ENCODE measurements at places on chromosomes 5 and 9.

DNA sequence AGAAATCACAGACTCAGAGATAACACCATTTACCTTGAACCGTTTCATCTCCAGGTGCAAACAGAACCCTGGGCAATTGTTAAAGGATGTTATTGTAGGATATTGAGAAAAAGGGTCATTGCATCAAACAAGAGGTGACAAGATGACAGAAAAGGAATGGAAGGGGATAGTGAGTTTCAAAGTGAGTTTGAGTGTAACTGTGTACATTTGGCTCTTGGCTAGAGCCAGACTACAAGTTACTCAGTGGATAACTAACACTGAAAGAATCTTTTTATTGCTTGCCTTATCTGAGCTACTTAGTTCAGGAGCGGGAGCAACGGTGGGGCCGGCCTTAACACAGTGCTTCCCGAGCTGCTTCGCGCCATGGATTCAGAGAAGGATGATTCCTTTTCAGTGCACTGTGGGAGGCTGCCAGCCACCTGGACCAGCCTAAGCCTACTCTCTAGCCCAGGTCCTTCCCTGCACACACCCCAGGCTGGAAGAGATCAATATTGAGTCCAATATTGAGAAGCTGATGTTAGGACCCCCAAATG lies 193.4 kb downstream of the ATPSCKMT start:
- DNase-seq, result no peak

DNA sequence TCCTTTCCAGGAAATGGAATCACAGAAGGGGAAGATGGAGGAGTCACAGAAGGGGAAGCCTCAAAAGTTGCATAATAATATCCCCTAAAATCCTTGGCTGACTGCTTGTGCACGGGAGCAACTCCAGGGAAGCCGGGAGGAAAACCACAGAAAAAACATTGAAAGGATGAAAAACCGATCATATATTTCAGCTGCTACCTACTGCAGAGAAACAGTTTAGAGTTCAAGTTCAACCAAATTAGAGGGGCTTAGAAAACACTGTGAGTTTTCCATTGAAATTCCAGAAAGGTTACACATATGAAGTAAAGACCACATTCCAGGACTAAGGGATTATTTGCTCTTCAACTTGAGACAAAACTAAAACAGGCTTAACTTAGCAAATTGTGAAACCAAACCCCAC lies 37.6 kb upstream of the MTAP start:
- DNase-seq, result no peak

GRCh38 chr9:70010015-70010414 lies 33.6 kb upstream of the MAMDC2 start:
- no peak for DNase-seq

GRCh38 chr9:137217276-137218211 lies 4.5 kb downstream of the RNF208 start:
- no peak for DNase-seq

DNA sequence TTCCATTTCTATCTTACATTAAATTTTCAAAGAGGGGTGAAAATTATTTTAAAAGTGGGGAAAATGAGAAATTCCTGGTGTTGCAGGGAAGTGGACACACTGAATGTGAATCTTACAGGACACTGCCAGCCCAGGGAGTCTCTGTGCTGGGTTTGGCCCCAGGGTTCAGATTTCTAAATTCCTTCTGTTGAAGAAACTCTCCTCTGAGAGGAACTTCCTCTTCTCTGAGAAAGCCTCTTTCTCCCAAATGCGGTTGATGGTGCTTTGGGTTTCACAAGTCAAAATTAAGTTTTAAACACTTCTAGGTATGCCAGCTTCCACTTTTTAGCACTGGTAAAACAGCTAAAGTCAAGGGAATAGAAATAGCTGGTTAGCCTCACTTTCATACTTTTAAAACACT lies 317.9 kb upstream of the ITGA1 start:
- no peak for DNase-seq

DNA sequence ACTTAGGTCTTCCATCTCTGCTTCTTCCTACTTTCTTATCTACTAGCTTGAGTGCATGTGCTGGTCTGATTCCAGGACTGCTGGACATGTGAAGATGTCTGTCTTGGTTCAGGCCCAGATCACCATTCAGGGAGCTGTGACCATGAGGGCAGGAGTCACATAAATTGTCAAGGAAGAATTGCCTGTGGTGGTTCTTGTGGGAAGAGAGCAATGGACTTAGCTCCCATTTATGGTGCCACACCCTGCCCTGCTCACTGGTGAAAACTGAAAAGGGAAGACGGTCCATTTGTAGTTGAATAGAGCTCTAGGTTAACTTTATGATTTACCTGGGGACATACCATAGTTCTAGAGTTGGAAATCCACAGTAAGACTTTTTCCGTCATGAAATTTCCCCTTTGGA lies 244.3 kb upstream of the ZNF608 start:
- no peak for DNase-seq

DNA sequence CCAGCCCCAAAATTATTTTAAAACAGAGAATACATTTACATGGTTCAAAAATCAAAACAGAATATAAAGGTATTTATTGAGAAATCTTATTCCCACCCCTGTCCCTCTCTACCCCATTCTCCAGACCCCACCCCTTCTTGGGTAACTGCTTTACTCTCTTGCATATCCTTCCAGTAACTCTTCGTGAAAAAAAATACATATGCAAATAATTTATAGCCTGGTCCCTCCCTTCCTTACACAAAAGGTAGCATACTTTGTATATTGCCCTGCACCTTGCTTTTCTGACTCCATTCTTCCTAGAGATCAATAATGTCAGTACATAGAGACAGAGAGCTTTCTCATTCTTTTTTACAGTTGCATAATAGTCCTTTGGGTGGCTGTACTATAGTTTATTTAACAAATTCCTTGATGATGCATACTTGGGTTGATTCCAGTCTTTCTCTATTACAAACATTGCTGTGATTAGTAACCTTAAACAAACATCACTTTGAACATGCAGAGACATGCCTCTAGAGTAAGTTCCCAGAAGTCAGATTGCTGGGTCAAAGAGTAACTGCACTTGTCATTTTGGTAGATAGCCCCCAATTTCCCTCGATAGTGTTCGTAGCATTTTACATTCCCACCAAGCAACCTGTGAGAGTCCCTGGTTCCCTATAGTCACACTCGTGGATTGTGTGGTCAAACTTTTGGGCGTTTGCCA lies 47.9 kb downstream of the STOM start:
- DNase-seq, result no peak

GRCh38 chr9:35322075-35322885 lies 160.5 kb downstream of the UNC13B start:
- DNase-seq, result no peak

DNA sequence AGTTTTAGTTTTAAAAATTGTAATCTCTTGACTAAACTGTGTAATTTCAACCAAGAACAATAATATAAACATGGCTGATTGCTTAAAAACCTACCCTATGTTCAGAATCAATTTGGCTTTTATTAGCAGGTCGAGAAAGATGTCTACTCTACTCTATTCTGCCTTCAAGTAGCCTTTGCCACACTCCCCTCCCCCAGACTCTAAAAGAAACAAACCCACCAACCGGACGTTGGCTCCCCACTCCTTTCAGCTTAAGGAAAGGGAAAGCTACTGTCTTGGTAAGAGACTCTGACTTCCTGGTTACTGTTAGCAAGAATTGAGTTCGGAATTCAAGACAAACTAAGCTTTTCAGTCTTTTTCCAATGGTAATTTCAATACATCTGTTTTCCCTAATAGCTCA lies 46.7 kb downstream of the TNFAIP8 start:
- no peak for DNase-seq

DNA sequence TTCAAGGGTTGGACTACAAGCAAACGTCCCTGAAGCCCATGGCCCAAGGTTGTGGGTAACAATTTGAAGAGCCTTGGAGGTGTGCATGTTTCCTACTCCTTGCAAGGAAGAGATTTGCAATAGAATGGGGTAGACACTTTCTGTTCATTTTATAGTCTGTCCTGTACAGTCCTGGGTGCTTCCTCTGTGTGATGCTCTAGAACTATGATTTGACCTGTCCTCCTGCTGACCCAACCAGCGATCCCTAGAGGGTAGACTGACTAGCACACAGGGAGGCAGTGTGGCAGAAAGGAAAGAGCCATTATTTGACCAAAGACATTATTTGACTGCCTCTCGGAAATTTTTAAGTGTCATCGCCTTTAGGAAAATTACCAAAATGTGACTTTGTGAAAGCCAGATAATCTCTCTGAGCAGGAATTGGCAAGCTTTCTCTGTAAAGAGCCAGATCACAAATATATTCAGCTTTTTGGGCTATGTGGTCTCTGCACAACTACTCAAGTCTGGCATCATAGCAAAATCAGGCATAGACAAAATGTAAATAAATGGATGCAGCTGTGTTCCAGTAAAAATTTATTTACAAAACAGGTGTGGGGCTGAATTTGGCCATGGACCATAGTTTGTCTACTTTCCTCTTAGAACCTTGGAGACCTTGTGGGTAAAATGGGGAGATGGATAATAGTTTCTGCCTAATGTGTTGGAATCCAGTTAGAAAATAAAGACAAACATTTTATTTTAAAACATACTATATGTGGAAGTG lies 106.8 kb downstream of the DMRT2 start:
- no peak for DNase-seq

DNA sequence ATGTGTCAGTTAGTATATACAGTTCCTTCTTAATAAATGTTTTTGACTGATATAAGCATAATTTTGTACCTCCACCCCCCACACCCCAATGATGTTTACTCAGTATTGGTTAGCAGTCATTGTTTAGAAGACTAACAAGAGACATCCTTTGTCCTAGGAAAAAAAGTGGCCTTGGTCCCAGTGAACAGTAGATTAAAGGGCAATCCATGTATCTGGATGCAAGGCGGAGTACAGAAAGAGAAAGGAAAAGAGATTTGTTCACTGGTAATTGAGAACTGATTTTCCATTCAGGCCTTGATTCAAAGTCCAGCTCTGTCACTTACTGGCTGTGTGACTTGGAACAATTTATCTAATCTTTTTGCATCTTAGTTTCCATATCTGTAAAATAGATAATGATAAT lies 4.6 kb downstream of the RALGPS1 start:
- no peak for DNase-seq

GRCh38 chr9:89012294-89013042 lies 21.2 kb downstream of the S1PR3 start:
- no peak for DNase-seq

DNA sequence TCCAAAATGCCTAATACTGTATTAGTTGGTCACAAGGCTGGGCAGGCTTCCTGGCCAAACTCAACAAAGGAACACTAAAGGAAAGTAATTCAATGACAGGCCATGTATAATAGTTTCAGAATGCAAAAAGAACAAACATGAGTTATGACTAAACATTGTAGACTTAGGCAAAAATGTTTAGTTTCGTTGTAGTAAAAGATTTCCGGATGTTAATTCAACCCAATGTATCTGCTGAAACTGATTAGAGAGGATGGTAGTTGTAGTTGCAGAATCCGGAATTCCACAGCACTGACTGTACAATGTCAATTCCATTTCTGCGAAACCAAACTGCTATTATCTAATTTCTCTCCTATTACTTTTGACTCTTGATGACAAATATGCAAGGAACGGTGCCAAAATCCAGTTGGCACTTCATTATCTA lies 117.9 kb upstream of the FST start:
- no peak for DNase-seq

- DNase-seq, result no peak
Observed at GRCh38 chr5:170216257-170216864, 16.4 kb upstream of the C5orf58 start.

GRCh38 chr5:93307557-93307956 lies 273.5 kb downstream of the NR2F1-AS1 start:
- DNase-seq, result no peak

DNA sequence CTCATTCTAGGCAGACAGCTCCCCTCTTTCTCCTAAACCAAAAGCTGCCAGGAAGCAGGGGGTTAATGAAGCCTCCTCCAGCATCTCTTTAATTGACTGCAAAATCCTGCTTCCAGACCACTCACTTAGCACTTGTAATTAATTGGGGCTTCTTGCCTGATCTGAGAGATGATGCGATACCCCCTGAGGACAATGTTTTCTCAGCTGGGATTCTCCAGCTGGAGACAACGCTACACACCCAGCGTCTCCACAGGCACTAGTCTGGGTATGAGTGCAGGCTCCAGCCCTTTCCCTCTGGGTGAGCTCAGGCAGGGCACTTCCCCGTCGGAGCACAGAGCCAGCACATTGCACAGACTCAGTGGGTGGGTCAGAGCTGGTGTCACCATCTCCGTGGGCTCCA lies 16.1 kb downstream of the CPLX2 start:
- DNase-seq, result no peak

DNA sequence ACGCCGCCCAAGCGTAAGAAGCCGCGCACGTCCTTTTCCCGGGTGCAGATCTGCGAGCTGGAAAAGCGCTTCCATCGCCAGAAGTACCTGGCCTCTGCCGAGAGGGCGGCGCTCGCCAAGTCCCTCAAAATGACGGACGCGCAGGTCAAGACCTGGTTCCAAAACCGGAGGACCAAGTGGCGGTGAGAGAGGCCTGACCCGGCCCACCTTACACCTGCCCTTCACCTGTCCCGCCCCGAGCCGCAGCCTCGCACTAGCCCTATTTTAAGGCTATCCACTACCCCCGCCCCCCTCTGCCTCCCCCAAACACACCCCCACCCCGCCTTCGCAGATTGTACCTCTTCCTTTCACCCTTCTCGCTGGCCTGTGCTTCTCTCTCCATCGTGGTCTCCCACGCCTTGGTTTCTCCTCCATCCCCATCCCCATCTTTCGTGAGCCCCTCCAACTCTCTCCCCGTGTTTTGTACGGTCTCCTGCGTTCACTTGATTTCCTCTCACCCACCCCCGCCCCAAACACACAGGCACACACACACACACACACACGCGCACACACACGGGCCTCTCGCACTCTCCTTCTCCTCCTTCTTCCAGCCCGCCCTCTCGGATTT lies 1.3 kb downstream of the TLX3 start:
- DNase-seq, result no peak

- no peak for DNase-seq
Observed at GRCh38 chr5:170886210-170886894, 24.5 kb downstream of the RANBP17 start.

DNA sequence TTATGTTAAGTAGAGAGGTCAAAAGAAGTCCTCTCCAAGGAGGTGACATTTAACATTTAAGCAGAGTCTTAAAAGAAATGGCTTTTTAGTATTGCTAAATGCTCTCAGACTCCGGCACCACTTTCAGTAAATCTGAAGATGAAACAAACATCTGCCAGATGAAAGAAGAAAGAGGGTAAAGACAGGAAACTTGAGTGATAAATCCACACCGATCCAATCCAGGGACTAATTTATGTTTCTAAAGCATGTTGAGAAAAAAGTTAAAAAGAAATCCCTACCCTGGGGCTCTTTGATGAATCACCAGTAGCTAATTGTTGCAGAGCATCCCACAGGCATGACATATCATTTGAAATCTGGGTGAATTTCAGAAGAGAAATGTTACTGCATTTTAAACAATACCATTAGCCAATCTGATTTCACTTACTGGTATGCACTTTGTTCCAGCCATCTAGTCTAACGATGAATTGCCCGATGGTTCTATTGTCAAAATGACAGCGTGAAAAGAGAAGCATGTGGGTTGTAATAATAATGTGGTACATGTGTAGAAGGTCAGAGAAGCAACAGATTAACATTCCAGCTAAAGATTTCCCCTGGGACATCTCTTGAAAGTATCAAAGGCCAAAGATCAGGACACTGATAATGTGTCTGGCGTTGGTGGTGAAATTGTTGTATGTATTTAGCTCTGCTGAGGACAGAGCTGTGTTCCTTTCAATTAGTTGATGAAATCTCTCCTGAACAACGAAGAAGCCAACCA lies 485.7 kb downstream of the CSNK1G3 start:
- DNase-seq, result no peak
